Activated CD4-positive, alpha-beta T cell treated with anti-CD3 and anti-CD28 coated beads, Interleukin-2, amount 50 U/mL, for 48 hours (primary cell): ENCODE measurements at places on chromosomes 5 and 9.
A peak's percentile ranks its signal among the peaks of the same experiment; 100 is the strongest.

DNA sequence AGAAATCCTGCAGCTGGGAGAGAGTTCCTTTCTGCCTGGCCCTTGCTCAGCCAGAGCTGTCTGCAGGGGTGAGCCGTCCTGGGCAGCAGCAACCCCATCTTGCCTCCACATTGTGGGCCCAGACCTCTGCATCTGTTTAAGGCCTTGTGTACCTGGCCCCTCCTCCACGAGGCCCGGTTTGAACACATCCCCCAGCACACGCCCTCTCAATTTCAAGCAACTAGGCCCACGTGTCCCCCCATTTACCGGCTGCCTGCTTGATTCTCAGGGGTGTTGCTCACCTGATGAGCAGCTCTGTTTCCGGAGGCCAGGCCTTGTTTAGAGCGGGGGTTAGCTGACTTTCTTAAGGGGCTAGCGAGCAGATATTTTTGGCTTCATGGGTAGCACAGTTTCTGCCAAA, 181.8 kb downstream of the HSPA4 start:
- DNase-seq, result no peak

DNA sequence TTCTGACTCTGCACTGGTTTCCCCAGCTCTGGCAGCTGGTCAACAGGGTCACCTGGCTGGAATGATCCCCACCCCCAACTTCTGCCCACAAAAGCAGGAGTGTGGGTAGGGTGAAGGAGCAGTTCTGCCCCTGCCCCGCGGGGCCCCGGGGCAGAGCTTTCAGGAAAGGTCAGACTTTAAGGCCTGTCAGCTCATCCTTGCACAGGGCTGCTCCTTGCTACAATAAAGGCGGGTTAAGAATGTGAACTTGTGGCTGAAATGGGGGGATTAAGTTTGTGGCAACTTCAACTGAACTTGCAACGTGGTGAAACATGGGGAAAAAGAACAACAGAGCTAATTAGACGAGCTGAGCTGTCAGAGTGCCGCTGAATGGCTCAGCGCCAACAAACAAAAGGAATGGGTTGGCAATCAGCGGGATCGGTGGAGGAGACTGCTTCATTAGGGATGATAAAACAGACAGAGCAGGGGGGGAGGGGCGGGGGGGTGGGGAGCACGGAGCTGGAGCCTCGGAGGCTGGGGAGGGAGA, 50.8 kb downstream of the CRB2 start:
- DNase-seq, result no peak

GRCh38 chr5:433836-434235, 9.1 kb upstream of the EXOC3 start:
- DNase-seq, result no peak

- no peak for DNase-seq
Observed at GRCh38 chr9:81879501-81879916, 48.7 kb upstream of the SPATA31D4 start.

DNA sequence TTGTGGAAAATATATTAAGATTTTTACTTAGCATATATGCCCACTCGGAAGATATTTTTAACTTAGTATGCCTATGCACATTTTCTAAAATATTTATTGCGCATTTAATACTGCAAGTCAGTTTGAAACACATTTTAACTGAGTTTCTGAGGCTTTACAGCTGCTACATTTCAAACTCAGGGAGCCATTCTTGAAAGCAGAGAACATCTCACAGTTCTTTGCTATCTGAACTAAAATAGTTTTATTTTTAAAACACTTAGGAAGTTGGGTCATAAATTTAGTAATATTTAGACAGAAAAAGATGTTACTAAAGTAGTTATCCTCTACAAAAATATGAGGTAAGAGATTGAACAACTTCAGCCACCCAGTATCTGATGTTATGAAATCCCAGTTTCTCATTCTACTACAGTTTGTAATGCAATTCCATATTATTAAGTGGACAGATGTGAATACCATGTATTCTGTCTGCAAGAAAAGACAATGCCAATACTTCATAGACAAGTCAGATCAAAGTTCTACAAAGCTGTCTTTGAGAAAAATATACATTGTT, 409.9 kb upstream of the EDIL3 start:
- no peak for DNase-seq

DNA sequence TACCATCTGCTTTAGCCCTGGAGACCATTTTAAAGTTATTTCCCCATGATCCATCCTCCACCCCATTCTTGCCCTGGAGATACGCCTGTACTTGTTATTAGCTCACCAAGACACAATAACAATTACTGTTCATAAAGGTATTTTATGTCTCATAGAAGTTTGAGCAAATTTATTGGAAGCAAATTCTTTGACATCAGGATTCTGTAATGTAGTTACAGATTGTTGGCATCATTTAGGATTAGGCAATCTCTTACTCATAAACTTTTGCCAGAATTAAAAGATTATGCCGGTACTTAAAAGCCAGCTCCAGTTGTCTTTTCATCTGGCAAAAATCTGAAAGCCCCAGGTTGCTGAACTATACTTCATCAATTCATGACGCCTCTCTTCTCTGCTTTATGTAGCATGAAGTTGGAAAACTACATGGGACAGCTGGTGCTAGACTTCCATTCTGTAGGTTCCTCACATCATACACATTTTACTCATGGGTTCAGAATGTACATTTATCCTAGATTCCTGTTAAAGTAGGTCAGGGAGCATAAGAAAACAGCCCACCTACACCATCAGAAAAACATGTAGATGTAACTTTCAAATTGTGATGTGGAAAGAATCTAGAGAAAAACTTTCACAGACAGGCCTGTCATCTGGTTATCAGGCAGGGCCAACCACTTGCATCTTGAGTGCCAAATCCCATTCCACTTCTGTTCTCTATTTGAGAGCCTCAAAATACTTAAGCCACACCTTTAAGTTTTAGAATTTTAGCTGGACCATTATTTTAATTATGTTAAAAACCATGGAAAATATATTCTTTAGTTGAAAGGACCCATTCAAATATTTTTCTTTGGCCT, 14.0 kb downstream of the ATP10B start:
- no peak for DNase-seq

- DNase-seq, result no peak
Observed at GRCh38 chr5:130476325-130476724, 572.1 kb downstream of the CHSY3 start.

- DNase-seq, result no peak
Observed at GRCh38 chr5:78600687-78601414, 47.7 kb downstream of the LHFPL2 start.

- DNase-seq, result no peak
Observed at GRCh38 chr9:3177146-3177761, 333.4 kb upstream of the PUM3 start.

GRCh38 chr5:138230981-138231589, 18.0 kb upstream of the CDC23 start:
- DNase-seq, result no peak

DNA sequence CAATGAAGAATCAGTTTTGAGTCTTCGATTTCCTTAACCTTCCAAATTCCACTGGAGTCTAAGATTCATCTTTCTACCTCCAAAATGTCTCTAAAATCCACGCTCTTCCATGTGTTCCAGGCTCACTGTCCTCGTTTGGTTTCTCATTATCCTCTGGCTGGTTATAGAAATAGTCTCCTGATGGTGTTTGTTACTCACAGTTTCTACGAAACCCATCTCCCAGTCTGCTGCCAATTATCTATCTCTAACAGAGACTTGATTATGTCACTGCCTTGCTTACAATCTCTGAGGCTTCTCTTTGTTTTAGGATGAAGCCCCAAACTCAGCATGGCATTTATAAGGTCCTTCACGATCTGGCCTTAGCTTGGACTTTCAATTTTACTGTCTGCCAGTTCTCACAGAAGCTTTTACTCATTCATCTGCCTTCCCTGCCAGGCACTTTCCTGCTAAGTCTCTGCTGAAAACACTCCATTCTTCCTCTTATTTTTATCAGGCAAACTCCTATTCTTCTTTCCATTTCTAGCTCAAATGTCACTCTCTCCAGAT, 339.6 kb upstream of the SGCD start:
- no peak for DNase-seq

GRCh38 chr5:58752104-58752503, 169.2 kb downstream of the RAB3C start:
- DNase-seq, result no peak

DNA sequence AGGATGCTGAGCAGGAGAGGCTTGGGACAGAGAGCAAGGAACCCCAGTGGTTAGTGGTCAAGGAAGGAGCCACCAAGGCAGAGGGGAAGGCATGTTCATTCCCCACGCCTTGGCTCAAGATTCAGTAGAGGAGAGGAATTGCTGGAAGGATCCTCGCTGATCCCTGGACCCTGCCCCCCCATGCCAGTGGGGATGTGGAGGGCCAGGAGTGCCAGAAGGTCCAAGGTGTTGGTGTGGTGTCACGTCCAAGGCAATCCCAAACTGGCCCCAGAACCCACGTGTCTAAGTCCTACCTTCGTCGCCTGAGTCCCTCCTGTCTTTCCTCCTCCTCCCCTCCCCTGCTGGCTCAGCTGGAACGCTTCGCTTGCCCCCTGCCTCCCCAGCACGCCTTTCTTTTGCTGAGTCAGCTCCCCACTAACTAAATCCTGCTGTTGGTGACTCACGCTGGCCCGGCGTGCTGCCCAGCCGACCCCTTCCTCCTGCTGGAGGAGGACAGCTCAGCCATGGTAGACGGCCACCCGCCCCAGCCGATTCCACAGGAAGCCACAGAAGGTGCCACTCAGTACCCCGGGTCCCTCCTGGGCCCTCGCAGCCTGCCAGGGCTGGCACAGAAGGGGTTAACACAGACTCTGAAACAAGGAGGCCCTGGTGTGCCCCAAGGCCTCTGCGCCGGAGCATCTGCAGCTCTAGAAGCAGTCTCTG, 37.6 kb upstream of the ORM1 start:
- no peak for DNase-seq

DNA sequence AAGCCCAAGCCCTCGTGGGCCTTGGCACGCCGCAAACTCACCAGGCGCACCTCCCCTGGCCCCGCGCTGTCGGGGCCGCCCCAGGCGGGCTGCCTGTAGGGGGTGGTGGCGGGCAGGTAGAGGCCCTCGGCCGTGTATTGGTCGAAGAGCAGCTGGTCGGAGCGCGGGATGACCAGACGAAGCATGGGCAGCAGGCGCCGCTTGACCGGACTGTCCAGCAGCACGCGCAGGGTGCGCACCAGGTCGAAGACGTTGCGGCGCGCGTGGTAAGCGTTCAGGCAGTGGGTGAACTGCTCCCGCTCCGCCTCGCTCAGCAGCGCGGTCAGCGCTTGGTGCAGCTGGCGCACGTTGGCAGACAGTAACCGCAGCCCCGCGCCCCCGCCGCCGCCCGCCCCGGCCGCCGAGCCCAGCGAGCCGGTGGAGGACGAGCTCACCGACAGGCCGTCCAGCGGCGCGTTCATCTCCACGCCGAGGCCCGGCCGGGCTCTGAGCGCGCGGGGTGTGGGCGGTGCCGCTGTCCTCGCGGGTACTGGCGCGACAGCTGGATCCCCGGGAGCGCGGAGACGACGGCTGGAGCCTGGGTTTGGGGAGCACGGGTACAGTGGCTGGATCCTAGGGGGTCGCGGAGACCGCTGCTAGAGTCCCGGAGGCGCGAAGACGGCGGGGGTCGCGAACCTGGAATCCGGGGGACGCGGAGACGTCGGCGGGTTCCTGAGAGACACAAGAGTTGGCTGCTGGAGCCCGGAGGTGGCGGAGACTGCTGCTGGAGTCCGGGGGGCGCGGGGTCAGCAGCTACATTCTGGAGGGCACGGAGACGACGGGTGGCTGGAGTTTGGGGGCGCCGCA, 709 bp downstream of the WHRN start:
- DNase-seq, result peak; percentile 47

DNA sequence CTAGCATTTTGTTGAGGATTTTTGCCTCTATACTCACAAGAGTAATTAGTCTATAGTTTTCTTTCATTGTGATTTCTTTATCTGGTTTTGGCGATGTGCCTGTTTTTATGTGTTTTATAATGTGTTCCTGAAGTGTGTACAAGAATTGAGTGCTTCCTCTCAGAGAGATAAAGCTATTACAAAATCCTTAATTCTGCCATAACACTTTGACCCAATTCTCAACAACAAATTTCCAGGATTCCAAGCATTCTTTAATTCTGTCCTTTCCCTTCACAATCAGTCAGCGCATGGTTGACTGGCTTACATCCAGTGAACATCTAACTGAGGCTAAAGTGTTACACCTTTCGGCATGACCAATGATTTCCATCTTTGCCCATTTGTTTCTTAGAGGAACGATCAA, 282.9 kb upstream of the MVB12B start:
- DNase-seq, result no peak

DNA sequence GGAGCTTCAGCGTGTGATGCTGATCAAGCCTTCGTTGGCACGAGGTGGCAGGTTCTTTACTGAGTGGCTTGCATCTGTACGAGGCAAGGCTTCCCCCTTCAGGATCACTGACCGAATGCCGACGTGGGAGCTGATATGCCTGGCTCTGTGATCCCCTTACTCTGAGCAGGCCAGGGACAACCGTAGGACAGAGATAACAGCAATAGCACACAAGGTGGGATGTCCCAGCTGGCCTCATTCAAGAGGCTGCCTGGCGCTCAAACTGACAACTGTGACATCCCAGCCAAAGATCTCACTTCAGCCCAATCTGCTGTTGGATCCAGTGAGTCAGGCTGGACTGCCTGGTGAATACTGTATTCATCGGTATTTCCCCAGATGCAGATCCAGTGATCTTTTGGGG, 199.4 kb upstream of the PANK3 start:
- no peak for DNase-seq

DNA sequence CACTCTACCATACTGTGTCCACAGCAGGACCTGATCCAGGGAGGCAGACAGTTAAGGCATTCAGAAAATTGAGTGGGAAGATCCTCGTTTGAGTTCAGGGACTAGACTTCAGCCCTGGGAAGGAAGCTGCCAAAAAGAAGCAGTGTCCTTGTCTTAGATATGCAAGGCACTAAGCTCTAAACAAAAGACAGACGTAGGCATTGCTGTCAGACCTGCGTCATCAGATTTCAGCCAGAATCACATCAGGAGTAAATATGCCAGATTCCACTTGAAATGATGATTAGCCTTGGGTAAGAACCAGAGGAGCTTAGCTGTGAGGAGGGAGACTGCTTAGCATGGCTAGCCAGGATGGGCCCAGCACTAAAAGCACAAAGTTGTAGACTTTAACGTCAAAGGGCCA, 56.7 kb downstream of the MAMDC2 start:
- DNase-seq, result no peak
